ENCODE measurements at places on chromosomes 16 and 17.

GRCh38 chr17:83200751-83201150, 121.3 kb downstream of the METRNL start:
- DNase-seq = no peak

- DNase-seq = no peak
Measured at GRCh38 chr16:19135896-19136438, 22.2 kb downstream of the ITPRIPL2 start.

- no peak for DNase-seq
Measured at GRCh38 chr16:66894948-66895688, 14.8 kb downstream of the PDP2 start.

- no peak for DNase-seq
Measured at GRCh38 chr17:12794919-12795532, 5.7 kb downstream of the ARHGAP44 start.

Data from H1 (cell line).